Mesenteric fat pad (tissue), 1 donor: ENCODE measurements at places on chromosomes 12 and 14. TPM values are rescaled to one million over a fixed set of nuclear protein-coding genes. Genes with fewer than 3 reads are reported as not detected.

GRCh38 chr12:62714774-62715721, 219.9 kb downstream of the PPM1H start:
- DNase-seq = no peak

DNA sequence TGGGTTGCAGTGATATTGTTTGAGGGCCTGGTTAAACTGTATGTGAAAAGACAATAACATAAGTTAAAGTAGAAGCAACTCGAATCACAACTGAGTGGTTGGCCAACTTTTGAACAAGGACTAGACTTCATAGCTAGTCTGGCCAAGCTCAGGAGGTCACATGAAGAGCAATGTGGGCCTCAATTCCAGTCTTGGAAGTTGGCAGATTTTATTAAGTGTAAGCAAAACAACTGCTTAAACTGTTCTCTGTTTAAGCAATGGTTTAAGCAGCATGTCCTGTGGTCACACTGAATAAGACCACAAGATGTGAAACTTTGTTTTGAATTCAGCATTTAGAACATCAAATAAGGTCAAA, 100.4 kb downstream of the TMTC3 start:
- no peak for DNase-seq

- no peak for DNase-seq
Observed at GRCh38 chr12:57180321-57180989, 33.0 kb upstream of the LRP1-AS start.

GRCh38 chr14:54916101-54916500, 13.5 kb upstream of the GCH1 start:
- DNase-seq = no peak

GRCh38 chr12:49604856-49605255, 583 bp downstream of the FAM186B start:
- DNase-seq = no peak

GRCh38 chr14:51431033-51431709, 191.1 kb downstream of the TMX1 start:
- no peak for DNase-seq

GRCh38 chr12:50207424-50207823, 40.3 kb upstream of the CERS5 start:
- no peak for DNase-seq

DNA sequence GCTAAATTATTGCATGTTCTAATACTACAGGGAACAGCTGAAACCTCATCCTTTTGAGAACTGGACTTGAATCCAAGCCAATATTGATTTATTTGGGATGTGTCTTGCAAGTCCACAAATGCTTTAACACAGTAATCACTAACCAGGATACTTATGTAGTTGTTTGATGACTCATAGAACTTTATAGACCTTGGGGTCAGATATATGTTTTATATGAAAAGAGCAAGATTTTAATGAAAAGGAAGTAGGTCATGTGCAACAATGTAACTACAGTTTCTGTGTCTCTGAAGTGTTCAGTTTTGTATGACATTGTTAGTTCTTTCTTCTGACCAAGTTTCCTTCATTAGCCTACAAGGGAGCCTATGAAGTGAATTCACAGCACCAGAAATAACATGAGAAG, 352.0 kb downstream of the ZFP36L1 start:
- DNase-seq = no peak

DNA sequence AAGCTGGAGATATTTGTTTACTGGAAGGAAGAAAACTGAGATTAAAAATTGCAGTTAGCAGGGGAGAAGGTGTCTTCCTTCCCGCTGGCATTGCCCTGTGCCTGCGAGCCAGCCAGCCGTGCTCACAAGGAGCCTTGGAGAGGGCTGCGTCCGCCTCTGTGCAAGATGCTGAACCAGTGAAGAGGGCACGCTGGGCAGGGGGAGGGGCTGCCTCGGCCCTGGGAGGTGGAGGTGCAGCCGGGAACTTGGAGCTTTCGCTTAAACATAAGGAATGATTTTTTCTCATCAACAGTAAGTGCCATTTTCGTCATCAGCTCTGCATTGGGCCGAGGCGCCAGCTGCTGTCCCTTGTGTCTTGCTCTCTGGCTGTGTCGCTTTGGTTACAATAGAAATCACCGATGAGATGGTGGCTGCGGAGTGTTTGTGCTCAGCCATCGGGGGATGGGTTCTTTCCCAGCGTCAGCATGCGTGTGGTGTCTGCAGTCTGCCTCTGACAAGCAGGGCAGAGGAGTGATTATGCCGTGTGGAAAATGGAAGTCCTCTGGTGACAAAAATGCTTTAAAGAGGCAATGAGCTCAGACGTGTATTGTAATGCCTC, 97.3 kb downstream of the ESR2 start:
- no peak for DNase-seq

GRCh38 chr12:130357241-130357640, 19.6 kb downstream of the PIWIL1 start:
- no peak for DNase-seq

The TMEM132D gene
- total RNA-seq = not detected

The G2E3 gene
- total RNA-seq = 16.8 TPM
